Lung (tissue), 17 donors: ENCODE measurements at places on chromosomes 4 and X. TPM values are rescaled to one million over a fixed set of nuclear protein-coding genes. Genes with fewer than 3 reads are reported as not detected.

DNA sequence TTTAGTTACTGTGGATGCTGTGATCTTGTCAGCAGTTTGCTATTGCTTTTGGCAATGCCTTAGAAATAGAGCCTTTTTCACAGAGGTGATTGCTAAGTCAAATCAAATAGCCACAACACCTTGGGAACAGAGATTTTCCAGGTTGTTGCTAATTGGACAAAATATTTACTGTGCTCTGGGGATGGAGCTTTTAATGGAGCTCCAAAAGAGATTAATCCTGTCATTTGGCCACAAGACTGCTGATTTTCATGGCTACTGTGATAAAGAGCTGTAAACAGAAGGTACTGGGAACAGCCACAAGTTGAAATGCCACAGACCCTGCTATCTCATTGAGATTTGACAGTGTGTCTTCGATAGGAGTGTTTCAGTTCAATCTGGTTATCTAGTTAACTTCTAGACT is 1715.2 kb upstream of the ADGRL3 start:
- no peak for DNase-seq

FAM149A gene
- 14.8 TPM for total RNA-seq

- no peak for DNase-seq
Measured at GRCh38 chr4:15303052-15303641, 124.7 kb upstream of the C1QTNF7 start.

SPARCL1 gene
- 422 TPM for total RNA-seq

SPIN2B gene
- total RNA-seq, result 8.0 TPM

CT47B1 gene
- total RNA-seq, result not detected

DNA sequence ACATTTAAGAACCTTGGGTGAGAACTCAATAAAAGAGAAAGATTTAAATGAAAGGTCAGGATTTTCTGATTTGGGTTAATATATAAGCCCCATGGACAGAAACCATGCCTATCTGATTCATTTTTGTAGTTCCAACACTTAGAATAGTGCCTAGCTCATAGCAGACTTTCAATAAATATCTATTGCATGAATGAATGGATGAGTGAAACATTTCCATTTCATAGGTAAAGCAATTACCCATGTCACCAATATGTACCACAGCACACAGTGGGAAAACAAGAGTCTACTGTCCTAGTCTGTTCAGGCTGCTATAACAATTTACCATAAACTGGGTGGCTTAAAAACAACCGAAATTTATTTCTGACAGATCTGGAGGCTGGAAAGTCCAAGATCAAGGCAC is 63.9 kb upstream of the PTPN13 start:
- DNase-seq, result no peak

MAOB gene
- total RNA-seq, result 19.6 TPM

DNA sequence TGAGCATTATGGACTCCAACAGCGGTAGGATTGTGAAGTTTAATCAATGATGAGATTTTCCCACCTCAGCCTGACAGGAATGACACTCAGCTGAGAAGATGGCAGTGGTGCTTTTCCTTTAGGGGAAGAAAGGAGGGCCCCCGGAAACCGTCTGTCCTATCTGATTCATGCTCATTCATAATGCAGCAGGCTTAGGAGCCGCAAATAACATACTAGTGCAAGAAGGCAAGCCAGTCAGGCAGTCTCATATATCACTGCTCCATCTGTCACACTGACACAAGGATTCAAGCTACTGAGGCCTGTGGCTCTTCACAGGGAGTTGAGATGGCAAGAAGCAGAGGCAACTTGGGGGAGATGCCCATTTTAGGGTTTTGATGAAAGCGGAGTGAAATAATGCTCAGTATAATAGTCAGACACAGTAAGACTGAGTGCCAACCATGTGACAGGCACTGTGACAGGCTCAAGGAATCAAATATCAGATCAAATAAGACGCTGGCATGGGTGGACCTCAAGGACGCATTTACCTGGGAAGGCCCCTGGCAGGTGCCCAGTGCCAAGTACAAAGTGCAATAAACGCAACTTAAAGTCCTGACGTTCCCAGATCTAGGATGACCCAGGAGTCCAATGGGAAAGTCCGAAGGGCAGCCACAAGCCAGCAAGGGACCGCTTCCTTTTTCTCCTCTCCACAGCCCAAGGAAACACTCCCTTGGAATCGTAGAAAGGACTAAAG is 63.4 kb downstream of the FHDC1 start:
- DNase-seq, result no peak

SHROOM2 gene
- 15.5 TPM for total RNA-seq

GRCh38 chrX:24466025-24466424 is 939 bp downstream of the PDK3 start:
- no peak for DNase-seq

RS1 gene
- total RNA-seq, result 0.40 TPM

GRCh38 chrX:40844471-40844870 is 109.1 kb upstream of the MED14 start:
- no peak for DNase-seq

TEC gene
- 19.8 TPM for total RNA-seq

GRCh38 chrX:150225266-150225665 is 137.9 kb upstream of the MAMLD1 start:
- DNase-seq, result no peak

DNA sequence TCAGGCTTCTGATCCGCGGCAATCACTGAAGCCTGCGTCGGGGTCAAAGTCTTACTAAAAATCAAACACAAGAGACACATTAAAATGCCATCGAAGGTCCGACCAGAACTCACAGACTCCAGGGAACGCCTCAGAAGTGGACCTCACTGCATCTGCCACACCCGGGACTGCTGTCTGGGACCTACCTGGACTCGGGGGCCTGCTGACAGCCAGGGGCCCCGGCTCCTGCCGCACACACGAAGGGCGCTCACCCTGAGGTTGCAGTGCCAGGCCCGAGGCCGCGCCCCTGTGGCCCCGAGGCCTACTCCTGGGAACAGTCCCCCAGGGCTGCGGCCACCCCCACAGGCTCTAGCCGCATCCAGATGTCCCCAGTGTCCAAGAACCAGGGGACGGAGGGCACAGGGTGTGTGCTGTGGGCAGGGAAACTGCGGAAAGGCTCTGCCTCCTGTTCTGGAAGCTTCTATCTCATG is 7.4 kb downstream of the CTBP1 start:
- no peak for DNase-seq

GRCh38 chr4:86358257-86358656 is 1.6 kb downstream of the MAPK10 start:
- peak; percentile 30 for DNase-seq

DNA sequence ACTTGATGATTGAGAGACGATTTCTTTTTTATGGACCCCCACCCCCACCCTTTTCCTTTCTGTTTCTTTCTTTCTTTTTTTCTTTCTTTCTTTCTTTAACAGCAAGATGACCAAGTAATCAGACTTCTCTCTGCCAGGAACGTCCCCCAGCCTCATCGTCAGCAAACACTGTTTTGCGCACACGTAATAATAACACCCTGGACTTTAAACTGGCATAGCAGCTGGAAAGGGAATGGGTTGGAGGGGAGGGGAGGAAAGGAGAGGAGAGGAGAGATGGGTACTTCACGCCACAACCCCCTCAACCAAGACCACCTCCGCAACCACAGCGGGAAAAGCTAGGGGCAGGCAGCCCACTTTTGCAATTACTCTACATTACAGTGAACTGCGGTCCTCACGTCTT is 1.1 kb downstream of the GABRA2 start:
- no peak for DNase-seq

DNA sequence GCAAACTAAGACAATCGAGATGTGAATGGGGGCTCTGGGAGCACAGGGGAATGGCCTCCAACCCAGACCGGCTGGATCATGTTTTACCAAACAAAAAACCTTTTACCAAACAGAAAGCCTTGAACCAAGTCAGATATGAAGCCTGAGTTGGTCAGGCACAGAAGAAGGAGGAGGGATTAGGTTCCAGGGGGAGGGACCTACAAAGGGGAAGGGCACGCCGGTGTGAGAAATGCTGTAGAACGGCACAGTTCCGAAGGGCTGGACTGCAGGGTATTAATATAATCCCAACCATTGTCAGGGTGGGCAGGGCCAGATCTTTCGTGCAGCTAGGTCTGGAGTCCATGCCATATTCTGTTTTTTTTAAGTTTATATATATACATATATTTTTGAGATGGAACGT is 52.9 kb upstream of the NYX start:
- no peak for DNase-seq
